Activated naive CD4-positive, alpha-beta T cell treated with anti-CD3 and anti-CD28 coated beads for 36 hours (primary cell): ENCODE measurements at places on chromosomes 3 and 15. TPM values are rescaled to one million over a fixed set of nuclear protein-coding genes. Genes with fewer than 3 reads are reported as not detected.

- no peak for DNase-seq
Measured at GRCh38 chr3:37607604-37608003, 254.1 kb upstream of the CTDSPL start.

DNA sequence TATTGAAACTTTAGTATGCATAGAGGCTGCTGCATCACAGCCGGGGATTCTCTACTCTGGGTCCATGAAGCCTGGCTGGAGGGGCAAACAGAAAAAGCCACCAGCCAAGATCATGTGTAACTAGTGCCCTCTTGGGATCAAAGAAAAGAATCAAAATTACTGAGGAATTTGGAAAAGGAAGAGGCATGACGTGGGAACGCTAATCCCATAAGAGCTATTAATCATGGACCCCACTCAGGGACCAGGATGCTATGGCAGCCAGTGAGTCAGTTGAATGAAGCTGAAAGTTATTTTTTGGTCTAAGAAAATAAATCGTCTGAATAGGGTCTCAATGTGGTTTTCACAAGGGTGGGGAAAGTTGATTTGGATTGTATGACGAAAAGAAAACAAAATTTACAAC is 1165.1 kb downstream of the ROBO2 start:
- no peak for DNase-seq

DNA sequence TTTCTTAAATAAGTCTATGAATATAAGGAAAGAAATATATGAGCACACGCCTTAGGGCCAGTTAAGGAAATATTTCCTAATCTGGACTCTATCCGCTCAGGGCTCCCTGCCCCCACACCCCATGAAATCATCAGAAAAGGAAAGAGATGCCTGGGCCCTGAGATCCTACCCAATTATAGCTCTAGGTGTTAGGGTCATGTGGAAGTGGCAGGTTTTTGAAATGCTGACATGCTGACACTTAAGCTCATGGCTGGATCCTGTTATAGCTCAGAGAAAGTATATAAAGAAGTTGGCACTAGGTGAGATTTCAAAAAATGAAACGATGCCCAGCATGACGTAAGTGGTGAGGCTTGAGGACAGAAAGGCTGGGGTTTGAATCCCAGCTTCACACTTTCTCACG is 43.5 kb upstream of the AKAP13 start:
- no peak for DNase-seq

GRCh38 chr3:133965013-133965570 is 64.6 kb downstream of the SLCO2A1 start:
- DNase-seq = no peak

DNA sequence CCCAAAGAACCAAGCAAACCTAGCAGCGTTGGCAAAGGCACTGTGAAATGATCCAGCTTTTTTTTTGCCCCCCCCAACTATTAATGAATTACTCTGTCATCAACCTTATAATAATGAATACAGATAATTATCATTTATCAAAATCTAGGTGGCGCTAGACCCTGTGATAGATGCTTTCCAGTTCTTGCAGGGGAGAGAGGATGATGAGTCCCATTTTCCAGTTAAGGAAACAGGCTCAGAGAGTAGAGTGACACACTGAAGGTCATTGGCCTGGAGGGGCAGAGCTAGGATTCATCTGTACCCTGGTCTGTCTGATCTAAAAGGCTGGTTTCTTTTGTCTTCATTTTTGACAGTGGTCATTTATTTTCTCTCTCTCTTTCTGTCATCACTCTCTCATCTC is 5.0 kb downstream of the ACOX2 start:
- DNase-seq = no peak

- peak; percentile 85 for DNase-seq
Measured at GRCh38 chr3:133574260-133574881, 885 bp downstream of the CDV3 start.

GRCh38 chr3:142224482-142225072 is 808 bp downstream of the GK5 start:
- no peak for DNase-seq

DNA sequence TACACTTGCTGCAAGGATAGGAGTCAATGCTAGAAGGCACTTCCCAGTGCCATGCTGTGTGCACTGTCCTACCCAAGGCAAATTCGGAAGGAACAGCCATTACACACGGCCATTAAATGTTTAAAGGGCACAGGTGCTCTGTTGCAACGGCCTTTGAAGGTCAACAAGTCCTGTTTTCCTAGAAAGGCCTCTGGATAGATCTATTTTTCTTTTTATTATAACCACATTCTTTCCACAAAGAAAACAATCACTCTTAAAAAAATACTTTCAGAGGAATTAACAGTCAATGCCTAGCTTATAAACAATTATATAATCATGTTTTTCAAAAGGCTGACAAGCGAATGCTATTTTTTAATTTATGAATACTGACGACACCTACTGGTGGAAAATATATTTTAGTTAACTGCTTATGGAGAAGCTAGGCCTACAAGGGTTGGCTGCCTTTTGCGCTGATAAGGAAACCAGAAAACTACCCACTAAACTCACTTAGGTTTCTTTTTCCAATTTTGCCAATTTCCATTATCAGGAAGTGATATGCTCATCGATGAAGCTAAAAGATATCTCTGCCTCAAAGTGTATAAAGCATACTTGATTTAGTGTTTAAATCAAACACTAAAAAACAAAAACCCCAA is 2.4 kb downstream of the ARHGEF3 start:
- peak; percentile 28 for DNase-seq

SLC22A13 gene
- total RNA-seq = not detected

TP63 gene
- not detected for total RNA-seq

DNA sequence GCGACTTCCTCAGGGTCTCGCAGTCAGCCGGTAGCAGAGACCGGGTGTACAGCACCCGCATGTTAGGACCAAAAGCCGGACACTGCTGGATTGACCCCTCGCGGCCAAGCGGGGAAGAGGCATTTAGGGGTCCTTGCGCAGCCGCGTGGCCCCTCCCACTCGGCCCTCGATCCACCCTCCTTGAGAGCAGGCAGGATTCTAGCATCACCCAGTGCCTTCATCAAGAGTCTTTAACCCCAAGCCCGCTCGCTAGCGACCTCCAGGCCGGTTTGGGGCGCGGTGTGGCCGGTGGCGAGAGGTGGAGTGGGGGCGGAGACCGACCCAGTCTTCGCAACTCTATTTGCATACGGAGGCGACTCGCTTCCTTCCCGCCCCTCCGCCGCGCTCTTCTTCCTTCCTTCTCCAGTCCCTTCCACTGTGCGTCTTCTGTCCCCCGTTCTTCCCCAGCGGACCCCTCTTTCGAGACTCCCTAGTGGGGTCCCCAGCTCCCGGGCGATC is at the start of gene ST6GAL1:
ST6GAL1 (plus strand) TSS at position 384 of the 498 bp plus-strand sequence. CDS start 112,178 bp downstream, outside the sequence.
- DNase-seq = peak; percentile 74

GRCh38 chr15:49145651-49146609 is 9.5 kb downstream of the COPS2 start:
- DNase-seq = peak; percentile 52

GRCh38 chr3:104359546-104359945 is 1007.2 kb upstream of the ALCAM start:
- DNase-seq = no peak

NLGN1 gene
- not detected for total RNA-seq

GRCh38 chr3:105584003-105584790 is 217.5 kb downstream of the ALCAM start:
- DNase-seq = no peak

EFCC1 gene
- 0.20 TPM for total RNA-seq

- DNase-seq = no peak
Measured at GRCh38 chr3:171760477-171760876, 49.8 kb downstream of the PLD1 start.

- DNase-seq = no peak
Measured at GRCh38 chr3:18436213-18436612, 11.1 kb upstream of the SATB1 start.

DNA sequence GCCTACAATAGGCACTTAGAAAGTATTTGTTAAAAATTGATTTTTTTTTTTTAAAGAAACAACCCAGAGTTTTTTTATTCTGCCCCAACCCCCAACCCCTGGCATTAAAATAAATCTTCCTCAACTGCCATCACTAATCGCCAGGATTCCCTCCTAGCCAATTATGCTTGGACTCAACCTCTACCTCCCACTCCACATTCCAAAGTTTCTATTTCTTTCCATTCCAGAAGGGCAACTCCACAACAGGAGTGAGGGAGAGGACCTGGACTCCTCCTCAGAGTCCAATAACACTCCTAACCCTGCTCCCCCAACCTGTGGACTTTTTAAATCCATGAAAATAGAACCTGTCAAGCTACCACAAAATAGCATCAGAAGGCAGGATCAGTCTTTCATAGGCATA is 99.4 kb downstream of the ADAMTS9 start:
- no peak for DNase-seq
